Ammon's horn (tissue), 1 donor: ENCODE measurements at places on chromosomes 11 and 22.

GRCh38 chr11:7690648-7691047, 15.6 kb downstream of the OVCH2 start:
- no peak for DNase-seq

- DNase-seq = peak; percentile 39
Measured at GRCh38 chr22:41780746-41781505, 19.6 kb upstream of the CCDC134 start.

- no peak for DNase-seq
Measured at GRCh38 chr22:24271386-24271854, 789 bp downstream of the SPECC1L start.

DNA sequence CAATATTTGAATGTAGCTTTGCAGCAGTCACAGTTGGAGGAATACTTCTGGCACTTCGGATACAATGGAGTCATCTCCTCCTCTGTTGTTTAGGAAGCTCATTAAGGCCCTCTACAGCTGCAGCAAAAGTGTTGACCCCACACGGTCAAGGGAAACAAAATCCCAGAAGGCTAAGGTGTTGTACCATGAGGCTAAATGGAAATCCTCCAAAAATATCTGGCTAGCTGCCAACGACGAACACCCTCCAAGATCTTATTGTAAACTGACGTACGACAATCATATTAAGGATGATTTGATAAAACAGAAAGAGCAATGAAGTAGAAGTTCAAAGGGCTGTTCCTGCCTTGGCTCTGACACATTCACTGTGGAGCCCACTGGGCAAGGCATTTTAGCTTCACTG, 4.0 kb downstream of the POGLUT3 start:
- DNase-seq = no peak
